Large intestine (tissue), 12 donors: ENCODE measurements at places on chromosomes 7 and 10. TPM values are rescaled to one million over a fixed set of nuclear protein-coding genes. Genes with fewer than 3 reads are reported as not detected.

The STAG3 gene
- 15.6 TPM for polyA plus RNA-seq

- DNase-seq, result no peak
These were observed 10.5 kb upstream of the ENTPD1 start for GRCh38 chr10:95745501-95745900.

The TMEM184A gene
- 58.6 TPM for polyA plus RNA-seq

The GRID1 gene
- polyA plus RNA-seq, result 1.7 TPM

GRCh38 chr7:88243345-88243909 is 23.6 kb upstream of the SRI start:
- peak; percentile 22 for DNase-seq

GRCh38 chr7:13115855-13116254 is 428.4 kb downstream of the ARL4A start:
- no peak for DNase-seq

The NACAD gene
- polyA plus RNA-seq, result 7.2 TPM

The CCDC136 gene
- polyA plus RNA-seq, result 11.3 TPM

The GPR85 gene
- 3.1 TPM for polyA plus RNA-seq

DNA sequence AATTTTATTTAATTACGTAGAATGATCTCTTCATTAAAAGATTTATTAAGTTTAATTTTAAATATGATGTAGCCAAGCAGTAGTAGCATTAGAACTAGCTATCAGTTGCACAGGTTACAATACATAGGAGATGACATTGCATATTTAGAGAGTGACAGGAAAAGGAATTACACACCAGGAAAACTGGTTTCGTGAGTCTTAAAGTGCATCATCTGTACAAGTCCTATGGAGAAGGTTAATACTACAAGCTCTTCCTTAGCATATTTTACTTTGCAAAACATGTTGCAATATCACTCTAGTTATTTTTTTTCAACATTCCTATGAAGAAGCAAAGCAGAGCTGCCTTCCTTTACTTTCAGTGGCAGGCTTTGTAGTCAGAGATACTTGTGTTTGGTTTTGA is 20.2 kb upstream of the SEM1 start:
- no peak for DNase-seq

The RAPGEF5 gene
- 29.8 TPM for polyA plus RNA-seq

The FLNC gene
- 53.3 TPM for polyA plus RNA-seq

- DNase-seq, result no peak
These were observed 18.6 kb downstream of the FOXK1 start for GRCh38 chr7:4700577-4701235.

The LHFPL3 gene
- 8.4 TPM for polyA plus RNA-seq

GRCh38 chr7:29588900-29589696 is 25.5 kb downstream of the PRR15 start:
- DNase-seq, result peak; percentile 58

- DNase-seq, result no peak
These were observed 44.1 kb downstream of the ZNF33B start for GRCh38 chr10:42594246-42594650.

The SLC16A9 gene
- 2.6 TPM for polyA plus RNA-seq

- no peak for DNase-seq
These were observed 7.9 kb downstream of the CCDC3 start for GRCh38 chr10:12993595-12993994.

DNA sequence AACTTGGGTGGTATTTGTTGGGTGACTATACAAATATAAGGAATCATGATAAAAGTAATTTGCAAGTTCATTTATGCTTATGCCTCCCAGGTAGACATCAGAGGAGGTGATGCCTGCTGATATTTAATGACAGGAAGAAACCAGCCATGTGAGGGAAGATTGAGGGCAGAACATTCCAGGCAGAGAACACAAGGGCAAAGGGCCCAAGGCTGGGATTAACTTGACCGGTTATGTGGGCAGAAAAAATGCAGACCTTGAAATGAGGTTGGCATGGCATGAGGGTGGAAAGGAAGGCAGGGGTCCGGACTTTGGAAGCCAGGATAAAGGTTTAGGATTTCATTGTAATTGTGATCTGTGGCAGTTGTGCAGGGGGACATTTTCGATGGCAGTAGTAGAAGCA is 68.0 kb upstream of the MTPN start:
- DNase-seq, result no peak

- no peak for DNase-seq
These were observed 55.1 kb downstream of the KCTD7 start for GRCh38 chr7:66683770-66684123.

DNA sequence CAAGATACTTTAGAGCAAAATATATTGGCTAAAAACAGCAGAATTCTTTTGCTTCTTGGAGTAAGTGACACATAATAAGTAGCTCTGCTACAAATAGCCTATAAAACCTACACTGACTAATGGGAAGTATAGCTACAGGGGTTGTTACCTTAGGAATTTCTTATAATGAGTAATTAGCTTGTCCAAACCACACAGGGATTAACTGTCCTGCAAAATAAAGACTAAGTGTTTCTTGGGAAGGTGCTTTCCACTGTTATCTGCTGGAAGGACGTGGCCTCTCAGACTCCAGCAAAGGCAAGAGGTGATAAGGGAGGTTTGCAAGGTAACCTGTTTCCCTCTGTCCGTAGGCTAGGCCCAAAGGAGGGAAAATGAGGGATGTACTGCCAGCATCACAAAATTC is 302.4 kb downstream of the DOCK4 start:
- peak; percentile 18 for DNase-seq

DNA sequence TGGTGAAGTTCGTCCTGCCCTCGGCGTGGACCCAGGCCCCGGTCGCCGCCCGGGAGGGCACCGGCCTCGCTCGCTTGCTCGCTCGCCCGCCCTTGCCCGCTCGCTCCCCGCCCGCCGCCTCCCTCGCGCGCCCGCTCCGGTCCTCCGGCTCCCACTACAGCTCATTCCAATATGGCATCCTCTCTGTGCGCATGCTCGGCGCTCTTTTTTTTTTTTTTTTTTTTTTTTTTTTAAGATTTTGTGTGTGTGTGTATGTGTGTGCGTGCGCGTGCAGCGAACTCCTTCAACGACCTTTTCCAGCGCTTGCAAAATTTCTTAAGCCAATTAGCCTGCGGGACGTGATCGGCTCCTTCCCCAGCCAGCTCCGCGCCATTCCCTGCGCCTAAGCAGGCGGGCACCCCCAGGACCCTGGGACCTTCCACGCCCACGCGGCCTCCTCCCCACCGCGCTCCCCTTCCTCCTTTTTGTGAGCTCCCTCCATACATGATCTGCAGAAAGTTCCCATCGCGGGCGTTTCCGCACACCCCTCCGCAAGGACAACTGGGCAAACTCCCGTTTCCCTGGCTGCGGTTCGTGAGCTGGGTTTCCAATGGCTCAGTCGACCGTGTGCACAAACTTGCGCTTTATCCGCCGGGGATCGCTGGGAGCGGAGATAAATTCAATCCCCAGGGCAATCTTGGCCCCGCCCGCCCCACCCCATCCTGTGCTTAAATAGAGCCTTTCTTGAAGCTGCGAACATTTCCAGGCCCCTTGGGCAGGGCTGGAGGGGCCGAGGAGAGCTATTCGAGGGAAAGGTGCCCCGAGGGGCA is at the start of gene SFMBT2:
SFMBT2 (minus strand) TSS at position 173 of the 809 bp plus-strand sequence. CDS start 29,136 bp downstream, outside the sequence.
- DNase-seq, result no peak
